RPMI8226 (cell line): ENCODE measurements at places on chromosomes 11 and 22.

DNA sequence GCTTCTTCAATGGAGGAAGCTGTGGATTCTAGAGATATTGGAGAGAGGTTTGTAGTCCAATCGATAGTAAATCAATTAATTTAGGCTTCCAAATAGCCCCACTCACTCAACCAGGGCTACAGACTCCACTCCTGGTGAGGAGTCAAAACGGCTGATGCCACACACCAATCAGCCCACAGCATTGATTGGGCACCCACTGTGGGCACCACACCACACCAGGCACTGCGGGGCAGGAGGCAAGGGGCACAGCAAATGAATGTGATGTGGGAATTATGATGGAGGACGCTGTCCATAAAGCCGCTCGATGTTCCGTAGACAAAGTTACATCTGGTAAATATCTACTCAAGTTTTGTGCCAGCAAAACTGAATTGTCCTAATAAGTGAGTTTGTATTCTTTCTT is 547.3 kb upstream of the CADM1 start:
- no peak for DNase-seq

- DNase-seq: no peak
Measured at GRCh38 chr22:36256478-36256877, 3.5 kb downstream of the APOL1 start.

GRCh38 chr22:50162391-50162956 is 8.1 kb upstream of the PANX2 start:
- no peak for DNase-seq

- DNase-seq: no peak
Measured at GRCh38 chr22:44383652-44384562, 71.2 kb upstream of the SHISAL1 start.

GRCh38 chr11:7606496-7606895 is 66.8 kb downstream of the CYB5R2 start:
- no peak for DNase-seq

DNA sequence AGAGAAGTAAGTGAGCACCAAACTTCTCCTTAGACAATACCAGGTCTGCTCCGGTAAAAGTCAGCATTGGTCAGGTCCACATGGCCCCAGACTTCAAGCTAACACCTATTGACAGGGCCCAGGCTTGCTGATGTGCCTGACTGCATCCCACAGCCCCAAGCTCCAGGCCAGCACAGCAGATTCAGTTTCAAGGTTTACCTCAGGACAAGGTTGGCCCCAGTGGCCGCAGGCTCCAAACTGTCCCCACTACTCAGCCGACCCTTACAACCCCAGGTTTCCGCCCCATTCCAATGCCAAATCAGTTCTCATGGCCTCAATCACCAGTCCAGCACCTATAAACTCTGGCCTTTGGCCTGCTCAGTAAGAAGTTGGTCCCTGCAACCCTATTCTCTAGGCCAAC is 39.4 kb downstream of the OR4C6 start:
- no peak for DNase-seq

DNA sequence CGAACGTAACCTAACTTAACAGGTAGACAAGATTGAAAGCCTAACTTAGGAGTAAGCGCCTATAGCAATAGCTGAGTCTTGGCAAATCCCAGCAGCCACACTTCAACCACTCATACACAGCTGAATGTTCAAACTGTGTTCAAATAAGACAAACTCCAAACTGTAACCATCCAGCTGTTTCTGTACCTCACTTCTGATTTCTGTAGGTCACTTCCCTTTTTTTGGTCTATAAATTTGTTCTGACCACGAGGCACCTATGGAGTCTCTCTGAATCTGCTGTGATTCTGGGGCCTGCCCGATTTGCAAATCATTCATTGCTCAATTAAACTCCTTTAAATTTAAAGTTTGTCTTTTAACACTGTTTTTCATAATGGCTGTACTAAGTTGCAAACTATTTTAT is 8.2 kb upstream of the TENM4 start:
- DNase-seq: no peak
